ENCODE measurements at places on chromosomes 1 and 21.

- no peak for DNase-seq
Measured at GRCh38 chr1:96559707-96560596, 161.6 kb upstream of the PTBP2 start.

DNA sequence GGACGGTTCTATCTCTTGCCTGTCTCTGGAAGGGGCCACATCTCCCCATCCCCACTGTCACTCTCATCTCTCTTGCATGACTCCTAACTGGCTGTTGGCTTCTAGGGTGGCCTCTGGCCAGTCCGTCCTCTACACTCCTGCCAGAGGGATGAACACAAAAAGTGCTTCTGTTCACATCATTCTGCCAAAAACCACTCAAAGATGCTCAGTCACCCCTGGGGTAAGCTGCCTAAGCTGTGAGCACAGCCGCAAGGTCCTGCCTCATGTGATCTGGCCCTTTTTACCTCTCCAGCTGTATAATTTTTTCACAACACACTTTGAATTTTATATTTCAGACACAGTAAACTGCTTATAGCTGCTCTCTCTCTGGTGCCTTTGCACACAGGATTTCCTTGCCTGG lies 97.6 kb upstream of the CD34 start:
- no peak for DNase-seq

DNA sequence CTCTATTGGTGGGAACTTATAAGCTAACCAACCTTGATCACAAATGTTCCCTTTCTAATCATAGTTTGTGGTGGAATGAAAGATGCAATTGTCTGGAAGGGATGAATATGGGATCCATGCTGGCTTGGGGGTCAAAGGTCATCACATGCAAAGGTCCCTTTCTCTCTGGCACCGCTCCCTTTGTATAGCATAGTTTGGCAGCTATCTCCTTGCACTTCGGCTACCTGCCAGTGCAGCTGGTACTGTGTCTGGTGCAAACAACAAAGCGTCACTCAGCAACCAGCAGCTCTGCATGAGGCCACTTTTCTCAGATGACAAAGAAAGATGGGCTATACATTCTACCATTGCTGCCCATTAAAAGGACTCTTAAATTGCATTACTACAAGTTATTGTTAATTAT lies 188.2 kb upstream of the NFIA start:
- DNase-seq, result no peak

DNA sequence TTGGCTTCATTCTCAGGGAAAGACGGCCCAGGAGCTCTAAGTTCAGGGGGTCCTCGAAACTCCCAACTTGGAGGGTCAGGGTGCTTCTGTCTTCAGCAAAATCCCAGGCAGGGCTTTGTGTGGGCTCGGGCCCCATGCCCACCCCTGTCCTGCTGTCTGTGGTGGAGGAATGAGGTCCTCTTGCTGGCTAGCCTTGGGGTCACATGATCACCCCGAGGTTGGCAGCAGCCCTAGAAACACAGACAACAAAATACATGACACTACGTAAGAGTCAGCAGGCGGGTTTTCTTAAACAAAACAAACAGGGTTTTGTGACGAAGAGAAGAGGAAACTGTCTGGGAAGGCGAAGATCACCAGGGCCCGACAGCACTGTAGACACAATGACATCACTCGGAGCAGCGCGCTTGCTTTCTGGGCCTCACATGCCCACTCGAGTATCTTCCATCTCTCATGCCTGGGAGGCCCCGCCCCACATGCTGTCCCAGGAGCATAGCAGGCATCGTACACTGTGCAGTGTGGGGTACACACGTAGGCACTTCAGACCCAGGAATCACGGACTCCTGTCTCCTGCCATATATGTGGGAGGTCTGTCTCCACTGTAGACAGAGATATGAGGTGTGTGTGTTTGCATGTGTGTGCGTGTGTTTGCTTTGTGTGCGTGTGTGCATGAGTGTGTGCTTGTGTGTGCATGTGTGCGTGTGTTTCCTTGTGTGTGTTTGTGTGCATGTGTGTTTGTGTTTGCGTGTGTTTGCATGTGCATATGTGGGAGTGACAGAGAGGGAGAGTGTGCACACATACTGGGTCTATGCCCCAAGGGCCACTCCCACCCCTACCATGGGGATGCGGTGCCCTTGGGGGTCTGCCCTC lies 94.7 kb downstream of the SIK1 start:
- DNase-seq, result no peak

- no peak for DNase-seq
Measured at GRCh38 chr1:22608361-22608760, 28.1 kb upstream of the C1QA start.

- no peak for DNase-seq
Measured at GRCh38 chr1:4797016-4797410, 142.6 kb downstream of the AJAP1 start.
